Astrocyte of the cerebellum (primary cell): ENCODE measurements at places on chromosomes 6 and 20.

GRCh38 chr6:169243186-169243585, 10.5 kb downstream of the THBS2 start:
- DNase-seq = no peak

DNA sequence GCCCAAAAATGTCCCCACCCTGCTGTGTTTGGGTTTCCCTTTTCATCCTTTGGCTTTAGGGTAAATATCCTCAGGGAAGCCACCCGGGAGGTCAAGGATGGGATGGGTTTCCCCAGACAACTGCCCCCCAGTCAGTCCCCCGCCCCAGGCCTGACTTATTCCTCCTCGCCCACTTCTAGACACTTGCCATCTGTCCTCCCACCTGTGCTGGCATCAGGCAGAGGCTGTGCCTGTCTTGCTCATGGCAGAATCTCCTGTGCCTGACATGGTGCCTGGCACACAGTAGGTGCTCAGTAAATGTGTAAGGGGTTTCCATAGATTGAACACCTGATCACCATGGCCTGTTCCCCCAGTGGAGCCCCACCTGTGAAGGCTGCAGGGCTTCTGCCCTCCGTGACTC, 141.8 kb downstream of the PHACTR3 start:
- DNase-seq = no peak

- DNase-seq = no peak
Observed at GRCh38 chr20:46701556-46701955, 7.9 kb upstream of the SLC2A10 start.

DNA sequence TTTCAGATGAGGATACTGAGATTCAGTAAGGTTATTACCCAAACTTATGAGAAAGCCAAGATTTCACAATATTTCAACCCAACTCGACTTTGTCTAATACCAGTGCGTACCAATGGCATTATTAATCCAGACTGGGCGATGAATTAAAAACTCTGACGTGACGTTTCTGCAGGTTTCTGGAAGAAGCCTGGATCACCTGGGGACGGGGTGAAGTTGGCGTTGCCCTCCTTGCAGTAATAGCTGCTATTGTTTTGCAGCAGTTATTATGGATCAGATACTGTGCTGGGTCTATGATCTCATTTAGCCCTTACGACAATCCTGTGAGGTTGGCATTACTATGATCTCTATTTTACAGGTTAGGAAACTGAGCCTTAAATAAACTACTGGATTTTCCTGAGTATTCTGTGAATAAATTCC, 569 bp upstream of the CDC5L start:
- no peak for DNase-seq

DNA sequence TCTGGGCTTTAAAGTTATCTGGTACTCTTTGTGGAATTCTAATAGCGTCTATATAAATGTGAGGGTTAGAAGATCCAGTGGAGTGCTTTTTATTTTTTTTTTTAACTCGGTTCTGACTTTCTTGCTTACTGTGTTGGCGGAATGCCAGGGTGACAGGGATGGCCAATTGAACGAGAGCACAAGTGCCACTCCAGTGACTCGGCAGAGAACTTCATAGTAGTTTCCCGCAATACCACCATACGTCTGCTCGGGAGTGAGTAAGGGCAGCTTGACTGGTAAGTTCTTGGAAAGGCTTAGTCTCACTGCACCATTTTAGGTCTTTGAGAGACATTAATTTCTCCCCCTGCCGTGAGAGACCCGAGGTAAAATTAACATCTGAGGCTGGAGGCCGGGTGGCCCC, 49.4 kb upstream of the TULP1 start:
- DNase-seq = no peak

- DNase-seq = no peak
Observed at GRCh38 chr6:19538096-19538495, 299.1 kb upstream of the ID4 start.

DNA sequence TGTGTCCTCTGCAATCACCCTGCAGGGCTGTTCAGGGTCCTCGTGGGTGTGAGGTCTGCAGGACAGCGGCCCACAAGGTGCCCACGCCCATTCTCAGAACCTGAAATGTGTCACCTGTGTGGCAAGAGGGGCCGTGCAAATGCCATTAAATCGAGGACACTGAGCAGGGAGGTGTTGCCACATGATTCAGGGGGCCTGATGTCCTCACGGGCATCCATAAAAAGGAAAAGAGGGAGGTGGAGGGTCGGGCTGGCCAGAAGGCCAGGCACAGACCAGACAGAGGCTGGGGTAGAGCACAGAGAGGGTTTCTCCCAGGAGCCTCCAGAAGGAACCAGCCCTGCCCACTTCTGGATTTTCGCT, 239.6 kb downstream of the ERMARD start:
- DNase-seq = no peak

DNA sequence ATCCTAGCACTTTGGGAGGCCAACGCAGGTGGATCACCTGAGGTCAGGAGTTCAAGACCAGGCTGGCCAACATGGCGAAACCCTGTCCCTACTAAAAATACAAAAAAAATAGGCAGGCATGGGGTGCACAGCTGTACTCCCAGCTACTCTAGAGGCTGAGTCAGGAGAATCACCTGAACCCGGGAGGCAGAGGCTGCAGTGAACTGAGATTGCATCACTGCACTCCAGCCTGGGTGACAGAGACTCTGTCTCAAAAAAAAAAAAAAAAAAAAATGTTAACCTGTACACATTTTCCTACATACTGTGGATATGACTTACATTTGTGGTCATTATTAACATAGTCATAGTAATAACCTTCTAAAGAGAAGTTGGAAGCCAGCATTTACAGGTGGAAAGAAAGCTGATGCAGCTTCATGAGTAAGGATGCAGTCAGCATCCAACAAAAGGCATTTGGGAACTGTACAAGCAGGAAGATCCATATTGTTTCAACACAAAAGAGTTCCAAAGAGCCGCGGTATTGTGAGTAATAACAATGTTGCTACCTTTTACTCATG, 186.2 kb downstream of the GPX5 start:
- no peak for DNase-seq
